ENCODE measurements at places on chromosomes 1 and 21. TPM values are rescaled to one million over a fixed set of nuclear protein-coding genes. Genes with fewer than 3 reads are reported as not detected.

Gene LMX1A
- not detected for total RNA-seq

Gene PRAMEF8
- not detected for total RNA-seq

Gene KCNAB2
- total RNA-seq, result 0.65 TPM

Gene CFHR5
- total RNA-seq, result not detected

Gene GREM2
- not detected for total RNA-seq

Gene IGSF21
- total RNA-seq, result not detected

Gene FCRL2
- total RNA-seq, result not detected

Gene FMO2
- total RNA-seq, result 0.20 TPM

Gene SASS6
- 0.99 TPM for total RNA-seq

Gene MAP3K6
- 3.9 TPM for total RNA-seq

Gene ITGB2
- 0.22 TPM for total RNA-seq

Gene COL9A2
- total RNA-seq, result 0.79 TPM

Gene S100A8
- total RNA-seq, result not detected

Gene HHAT
- total RNA-seq, result 0.65 TPM

Gene RC3H1
- total RNA-seq, result 8.9 TPM

Gene CFAP74
- not detected for total RNA-seq

Gene TENT5C
- total RNA-seq, result 0.79 TPM

Gene CLDN17
- total RNA-seq, result not detected

Gene HOOK1
- not detected for total RNA-seq

Gene ANKRD35
- 0.22 TPM for total RNA-seq

Gene TMIGD3
- not detected for total RNA-seq

Gene DIO1
- total RNA-seq, result not detected

Gene S100A1
- total RNA-seq, result not detected

Gene HTR6
- not detected for total RNA-seq

Measured in lung microvascular endothelial cell (primary cell).